ENCODE measurements at places on chromosomes 6 and 20. TPM values are rescaled to one million over a fixed set of nuclear protein-coding genes. Genes with fewer than 3 reads are reported as not detected.

DNA sequence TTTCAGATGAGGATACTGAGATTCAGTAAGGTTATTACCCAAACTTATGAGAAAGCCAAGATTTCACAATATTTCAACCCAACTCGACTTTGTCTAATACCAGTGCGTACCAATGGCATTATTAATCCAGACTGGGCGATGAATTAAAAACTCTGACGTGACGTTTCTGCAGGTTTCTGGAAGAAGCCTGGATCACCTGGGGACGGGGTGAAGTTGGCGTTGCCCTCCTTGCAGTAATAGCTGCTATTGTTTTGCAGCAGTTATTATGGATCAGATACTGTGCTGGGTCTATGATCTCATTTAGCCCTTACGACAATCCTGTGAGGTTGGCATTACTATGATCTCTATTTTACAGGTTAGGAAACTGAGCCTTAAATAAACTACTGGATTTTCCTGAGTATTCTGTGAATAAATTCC lies 569 bp upstream of the CDC5L start:
- DNase-seq: no peak

DNA sequence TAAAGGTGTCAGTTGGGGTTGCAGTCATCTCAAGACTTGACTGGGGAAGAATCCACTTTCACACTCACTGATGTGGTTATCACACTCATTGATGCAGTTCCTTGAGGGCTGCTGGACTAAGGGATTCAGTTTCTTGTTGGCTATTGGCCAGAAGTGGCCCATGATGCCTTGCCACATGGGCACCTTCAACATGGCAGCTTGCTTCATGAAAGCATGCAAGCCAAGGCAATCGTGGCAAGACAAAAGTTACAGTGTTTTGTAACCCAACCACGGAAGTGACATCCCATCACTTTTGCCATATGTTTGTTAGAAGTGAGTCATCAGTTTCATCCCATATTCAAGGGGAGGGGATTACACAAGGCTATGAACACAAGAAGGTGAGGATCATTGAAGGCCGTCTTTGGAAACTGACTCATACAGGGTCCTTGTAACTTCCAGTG lies 3.8 kb upstream of the RANBP9 start:
- peak; percentile 85 for DNase-seq

DNA sequence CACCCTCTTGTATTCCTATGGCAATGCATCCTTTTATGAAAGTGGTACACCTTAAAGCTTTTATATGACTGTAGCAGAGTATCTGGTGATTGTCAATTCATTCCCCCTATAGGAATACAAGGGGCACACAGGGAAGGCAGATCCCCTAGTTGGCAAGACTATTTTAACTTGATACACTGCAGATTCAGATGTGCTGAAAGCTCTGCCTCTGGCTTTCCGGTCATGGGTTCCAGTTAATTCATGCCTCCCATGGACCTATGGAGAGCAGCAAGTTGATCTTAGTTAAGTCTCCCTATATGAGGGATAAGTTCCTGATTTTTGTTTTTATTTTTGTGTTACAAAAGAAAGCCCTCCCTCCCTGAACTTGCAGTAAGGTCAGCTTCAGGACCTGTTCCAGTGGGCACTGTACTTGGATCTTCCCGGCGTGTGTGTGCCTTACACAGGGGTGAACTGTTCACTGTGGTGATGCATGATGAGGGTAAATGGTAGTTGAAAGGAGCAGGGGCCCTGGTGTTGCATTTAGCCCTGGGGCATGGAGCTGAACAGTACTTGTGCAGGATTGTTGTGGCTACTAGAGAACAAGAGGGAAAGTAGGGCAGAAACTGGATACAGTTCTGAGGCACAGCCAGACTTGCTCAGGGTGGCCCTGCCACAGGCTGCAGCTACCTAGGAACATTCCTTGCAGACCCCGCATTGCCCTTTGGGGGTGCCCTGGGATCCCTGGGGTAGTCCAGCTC lies 292.1 kb downstream of the ESR1 start:
- DNase-seq: no peak

The ETV7 gene
- 0.20 TPM for total RNA-seq

DNA sequence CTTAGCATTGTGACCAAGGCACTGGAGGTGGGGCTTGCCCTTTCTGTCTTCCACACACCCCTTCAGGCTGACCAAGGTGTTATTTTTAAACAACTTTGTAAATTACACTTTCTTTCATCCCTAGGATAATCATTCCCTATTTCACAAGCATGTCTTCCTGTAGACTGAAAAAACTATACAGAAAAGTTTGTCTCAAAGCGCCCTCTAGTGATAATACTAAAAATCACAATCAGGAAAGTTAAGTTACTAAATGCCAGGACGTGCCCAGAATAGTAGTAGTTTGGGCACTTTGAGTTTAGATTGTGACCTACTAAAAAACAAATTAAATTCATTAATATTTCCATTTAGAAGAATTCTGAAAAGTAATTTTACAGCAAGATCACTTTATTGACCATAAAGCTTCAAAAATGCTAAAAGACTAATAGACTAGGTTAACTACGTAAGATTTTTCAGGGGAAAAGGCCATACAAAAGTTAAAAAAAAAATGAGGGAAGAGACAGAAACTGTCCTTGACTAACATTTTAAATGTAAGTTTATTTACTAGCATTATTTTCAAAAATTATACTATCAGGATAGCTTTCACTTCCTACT lies 123.3 kb upstream of the DUSP22 start:
- peak; percentile 64 for DNase-seq

GRCh38 chr6:92681401-92681800 lies 738.0 kb downstream of the EPHA7 start:
- DNase-seq: no peak

The BPIFB4 gene
- total RNA-seq: not detected

The MTCH1 gene
- 78.2 TPM for total RNA-seq

GRCh38 chr6:68108233-68108835 lies 526.7 kb upstream of the ADGRB3 start:
- peak; percentile 61 for DNase-seq

The RFX6 gene
- total RNA-seq: not detected

DNA sequence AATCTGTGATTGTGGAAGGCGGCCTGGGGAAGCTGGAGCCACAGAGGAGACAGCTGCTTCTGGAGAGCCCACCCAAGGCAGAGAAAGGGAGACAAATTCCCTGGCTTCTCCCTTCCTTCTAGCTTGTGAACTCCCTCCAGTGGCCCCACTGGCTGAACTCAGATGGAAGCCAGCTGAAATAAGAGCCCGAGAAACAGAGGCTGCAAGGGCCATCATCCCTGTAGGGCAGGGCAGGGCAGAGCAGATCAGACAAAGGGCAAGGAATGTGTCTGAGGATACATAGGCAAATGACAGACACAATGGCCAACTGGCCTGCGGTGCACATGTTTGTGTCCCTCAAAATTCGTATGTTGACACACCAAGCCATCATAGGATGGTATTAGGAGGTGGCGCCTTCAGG lies 25.3 kb downstream of the MDFI start:
- DNase-seq: no peak

DNA sequence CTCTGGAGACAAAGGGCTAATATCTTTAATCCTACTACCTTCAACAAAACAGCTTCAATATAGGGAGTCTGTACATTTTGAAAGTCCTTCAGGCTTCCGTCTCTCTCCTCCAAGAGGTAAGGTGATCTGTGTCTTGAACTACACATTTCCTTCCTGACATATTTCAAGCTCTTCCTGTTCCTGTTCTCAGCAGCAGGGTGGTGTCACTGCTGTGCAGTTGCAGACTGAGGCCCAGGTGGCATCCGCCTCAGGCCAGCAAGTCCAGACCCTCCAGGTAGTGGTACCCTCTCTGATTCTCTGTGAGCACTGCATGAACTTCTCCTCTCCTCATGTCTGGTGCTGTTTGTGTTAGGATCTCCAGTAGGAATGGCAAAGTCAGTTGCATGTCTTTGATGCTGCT lies 7.8 kb downstream of the NFYA start:
- DNase-seq: no peak

DNA sequence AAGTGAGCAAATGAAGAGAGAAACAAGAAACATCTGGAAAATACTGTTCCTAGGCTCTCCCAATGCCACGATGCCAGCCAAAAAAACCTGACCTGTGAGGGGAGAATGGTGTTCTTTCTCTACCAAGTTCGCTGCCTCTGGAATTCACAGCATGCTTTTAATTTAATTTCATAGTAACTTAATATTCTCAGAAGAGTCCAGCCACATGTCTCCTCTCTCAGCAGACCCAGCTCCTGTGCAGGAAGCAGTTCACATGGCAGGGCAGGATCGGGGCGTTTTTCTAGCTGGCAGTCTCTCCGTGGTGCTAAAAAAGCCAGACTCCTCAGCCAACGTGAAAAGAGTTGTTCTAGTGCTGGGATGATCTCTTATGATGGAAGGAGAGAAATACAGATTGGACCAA lies 57.5 kb downstream of the BFSP1 start:
- no peak for DNase-seq

GRCh38 chr6:159301277-159301676 lies 132.1 kb downstream of the FNDC1 start:
- DNase-seq: no peak

- no peak for DNase-seq
Measured at GRCh38 chr6:131717836-131718542, 7.2 kb upstream of the CTAGE9 start.

The OPRL1 gene
- 0.15 TPM for total RNA-seq

DNA sequence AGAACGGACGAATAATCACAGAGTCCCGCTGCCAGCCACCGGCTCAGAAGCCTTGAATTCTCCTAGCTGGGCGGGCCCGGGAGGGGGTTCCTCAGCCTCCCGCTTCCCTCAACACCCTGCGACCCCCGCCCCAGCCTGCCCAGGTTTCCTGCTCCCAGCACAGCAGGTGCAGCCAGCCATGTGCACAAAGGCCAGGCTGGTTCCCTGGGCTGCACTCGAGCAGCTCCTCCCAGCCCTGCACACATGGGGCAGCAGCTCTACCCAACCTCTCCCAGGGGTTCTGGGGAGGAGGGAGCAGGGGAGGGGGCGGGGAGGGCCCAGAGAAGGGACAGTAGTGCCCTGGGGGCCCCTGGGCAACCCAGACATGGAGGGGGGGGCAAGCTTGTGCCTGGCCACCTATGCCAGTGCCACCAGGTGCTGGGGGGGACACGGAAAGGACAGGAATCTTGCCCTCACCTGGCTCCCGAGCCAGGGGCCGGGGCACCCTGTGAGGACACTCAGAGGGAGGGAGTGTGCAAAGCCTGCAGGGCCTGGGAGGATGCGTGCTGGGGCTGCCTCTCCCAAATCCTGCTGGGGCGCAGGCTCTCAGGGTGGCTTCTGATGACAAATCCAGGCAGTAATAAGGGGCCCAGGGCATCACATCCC lies 1.2 kb upstream of the NTSR1 start:
- DNase-seq: no peak

DNA sequence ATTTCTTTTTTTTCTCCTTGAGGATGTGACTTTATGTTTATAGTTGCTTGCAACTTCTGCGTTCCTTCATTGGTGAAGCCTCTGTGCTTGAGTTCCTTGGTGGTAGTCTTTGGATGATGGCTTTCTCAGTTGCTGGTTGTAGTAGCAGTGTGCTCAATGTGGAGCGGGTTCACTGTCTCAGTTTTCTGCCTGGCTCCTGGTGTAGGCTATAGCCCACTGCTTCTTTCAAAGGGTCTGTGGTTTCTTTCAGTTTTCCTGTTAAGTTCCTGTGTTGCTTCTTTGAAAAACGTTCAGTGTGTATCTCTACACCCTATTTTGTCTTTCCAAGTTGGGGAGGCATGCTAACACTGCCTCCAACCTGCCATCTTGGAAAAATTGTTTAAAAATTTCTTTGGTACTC lies 33.9 kb upstream of the ZBTB24 start:
- no peak for DNase-seq

The VSX1 gene
- total RNA-seq: not detected

DNA sequence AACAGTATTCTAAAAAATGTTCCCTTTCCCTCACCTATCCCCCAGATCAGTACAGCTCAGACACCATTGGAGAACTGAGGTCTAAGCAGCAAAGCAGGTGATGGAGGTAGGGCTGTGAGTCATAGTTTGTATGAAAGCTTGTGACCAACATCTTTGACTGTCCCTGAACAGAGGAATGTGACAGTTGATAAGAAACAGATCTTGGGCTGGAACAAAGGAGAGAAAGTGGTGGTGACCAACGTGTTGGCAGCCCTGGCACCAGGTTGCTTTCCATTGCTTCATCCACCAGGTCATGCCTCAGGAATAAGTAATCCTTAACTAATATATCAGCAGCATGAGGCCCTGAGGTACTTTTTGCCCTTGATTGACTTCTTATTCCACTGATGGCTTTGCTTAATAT lies 19.9 kb upstream of the CRIP3 start:
- no peak for DNase-seq
